ENCODE measurements at places on chromosomes 1 and 21. TPM values are rescaled to one million over a fixed set of nuclear protein-coding genes. Genes with fewer than 3 reads are reported as not detected.

Gene AVPR1B
- total RNA-seq: not detected

Gene RPTN
- total RNA-seq: not detected

Gene ASAP3
- 6.4 TPM for total RNA-seq

Gene ST6GALNAC5
- total RNA-seq: not detected

Gene TTLL7
- total RNA-seq: 0.60 TPM

Gene XPR1
- 18.9 TPM for total RNA-seq

Gene ATP1A2
- not detected for total RNA-seq

Gene OR2G3
- not detected for total RNA-seq

Gene CRNN
- total RNA-seq: not detected

Gene VANGL2
- total RNA-seq: not detected

Gene IRF6
- total RNA-seq: 0.20 TPM

Gene HHIPL2
- 0.27 TPM for total RNA-seq

Gene HES3
- not detected for total RNA-seq

Gene DEPDC1
- not detected for total RNA-seq

Gene SCP2
- 55.2 TPM for total RNA-seq

Gene ARHGAP29
- 0.13 TPM for total RNA-seq

Gene USH2A
- not detected for total RNA-seq

Gene RHBDL2
- not detected for total RNA-seq

Gene PTPRC
- total RNA-seq: 813 TPM

Gene PDZK1IP1
- 30.6 TPM for total RNA-seq

Gene ABCG1
- 75.0 TPM for total RNA-seq

Gene DMBX1
- not detected for total RNA-seq

Gene NR1I3
- not detected for total RNA-seq

Gene SYCP1
- total RNA-seq: not detected

Gene UBL4B
- total RNA-seq: not detected

Gene FRRS1
- 0.31 TPM for total RNA-seq

Gene DISP3
- 0.70 TPM for total RNA-seq

Gene TNFRSF1B
- total RNA-seq: 127 TPM

Gene NUF2
- total RNA-seq: 0.75 TPM

Gene SH2D1B
- total RNA-seq: 0.22 TPM

Gene TTC22
- 11.2 TPM for total RNA-seq

Gene C4BPA
- 0.12 TPM for total RNA-seq

All from T-helper 17 cell (primary cell).